ENCODE measurements at places on chromosomes 3 and 15.
A peak's percentile ranks its signal among the peaks of the same experiment; 100 is the strongest.

DNA sequence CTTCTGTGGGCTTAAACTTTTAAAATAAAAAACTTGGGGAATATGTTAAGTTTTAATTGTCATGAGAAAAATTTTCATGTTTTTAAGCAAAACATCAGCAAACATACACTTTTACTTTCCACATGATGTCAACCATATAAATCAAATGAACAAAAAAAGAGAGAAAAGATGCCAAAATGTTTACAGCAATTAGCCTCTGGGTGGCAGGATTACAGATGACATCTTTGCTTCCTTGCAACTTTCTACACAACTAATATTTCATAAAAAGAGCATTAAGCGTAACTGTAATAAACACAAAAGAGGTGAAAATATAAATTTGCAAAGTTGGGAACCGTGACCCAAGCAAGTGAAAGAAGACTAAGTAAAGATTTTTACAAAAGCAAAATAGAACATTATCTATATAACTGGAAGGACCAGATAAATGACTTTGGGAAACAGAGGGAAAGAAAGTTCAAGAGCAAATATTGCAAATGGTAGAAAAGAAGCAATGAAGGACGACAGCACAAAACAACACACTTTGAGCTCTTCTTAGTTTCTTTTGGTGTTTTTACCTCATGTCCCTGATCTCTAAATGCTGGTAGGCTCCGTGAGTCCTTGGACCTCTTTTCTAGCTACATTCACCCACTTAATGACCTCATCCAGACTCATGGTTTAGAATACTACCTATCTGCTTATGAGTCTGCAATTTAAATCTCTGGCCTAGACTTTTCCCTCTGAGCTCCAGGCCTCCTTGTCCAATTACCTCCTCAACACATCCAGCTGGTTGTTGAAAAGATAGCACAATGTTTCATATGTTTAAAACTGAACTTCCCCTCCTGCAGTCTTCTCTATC, 9.4 kb downstream of the TP53BP1 start:
- DNase-seq = no peak

- no peak for DNase-seq
Observed at GRCh38 chr15:78316283-78317083, 17.1 kb upstream of the SKIC8 start.

DNA sequence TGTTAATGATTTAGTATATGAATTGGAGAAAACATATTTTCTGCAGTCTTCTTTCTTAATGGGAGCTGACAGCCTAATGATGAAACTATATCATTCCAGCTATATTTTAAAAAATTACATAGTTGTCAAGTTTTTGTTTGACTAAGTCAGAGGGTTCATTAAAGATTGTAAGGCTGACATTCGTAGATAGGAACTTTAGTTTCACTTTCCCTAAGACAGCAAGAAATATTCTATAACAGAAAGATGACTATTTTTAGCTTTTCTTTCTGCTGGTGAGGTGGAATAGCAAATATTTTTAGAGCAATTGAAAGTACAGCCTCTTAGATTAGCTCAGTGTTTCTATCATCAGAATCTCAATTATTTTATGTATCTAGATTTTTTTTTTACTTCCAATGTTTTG, 60.2 kb downstream of the PIAS1 start:
- no peak for DNase-seq

DNA sequence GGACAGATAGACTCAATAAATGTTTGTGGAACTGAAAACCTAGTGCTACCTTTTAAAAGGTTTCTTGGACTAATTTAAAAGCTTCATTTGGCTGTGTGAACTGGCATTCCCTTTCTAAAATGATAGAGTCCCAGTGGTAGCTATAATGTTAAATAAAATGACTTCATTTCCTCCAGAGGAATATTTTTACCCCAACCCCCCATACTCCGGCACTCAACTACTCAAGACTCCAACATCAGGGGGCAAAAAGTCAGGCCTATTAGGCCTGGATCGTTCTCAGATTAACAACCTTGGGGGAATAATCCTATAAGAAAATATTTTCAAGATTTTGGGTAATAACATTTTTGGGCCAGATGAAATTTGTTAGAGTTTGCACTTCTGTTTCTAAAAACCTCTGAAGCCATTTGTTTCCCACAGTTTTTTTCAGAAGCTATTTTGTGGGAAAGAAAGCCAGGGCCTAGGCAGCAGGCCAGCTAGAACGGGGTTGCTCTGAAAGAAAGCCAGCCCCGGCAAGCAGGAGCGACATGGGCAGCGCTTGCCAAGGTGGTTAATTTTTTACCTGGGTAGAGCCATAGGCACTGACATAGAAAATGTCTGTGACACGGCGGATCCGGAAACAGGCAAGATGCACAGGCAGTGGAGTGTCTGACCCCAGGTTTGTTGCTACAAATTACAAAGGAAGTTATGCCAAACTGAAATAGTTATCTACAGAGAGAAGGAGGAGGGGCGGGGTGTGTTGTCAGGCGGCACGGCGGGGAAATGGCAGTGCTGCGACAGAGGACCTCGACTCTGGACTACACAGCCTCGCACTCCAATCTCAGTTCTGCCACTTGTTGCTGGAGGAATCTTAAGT, 84.6 kb downstream of the MAGI1 start:
- DNase-seq = peak; percentile 11

DNA sequence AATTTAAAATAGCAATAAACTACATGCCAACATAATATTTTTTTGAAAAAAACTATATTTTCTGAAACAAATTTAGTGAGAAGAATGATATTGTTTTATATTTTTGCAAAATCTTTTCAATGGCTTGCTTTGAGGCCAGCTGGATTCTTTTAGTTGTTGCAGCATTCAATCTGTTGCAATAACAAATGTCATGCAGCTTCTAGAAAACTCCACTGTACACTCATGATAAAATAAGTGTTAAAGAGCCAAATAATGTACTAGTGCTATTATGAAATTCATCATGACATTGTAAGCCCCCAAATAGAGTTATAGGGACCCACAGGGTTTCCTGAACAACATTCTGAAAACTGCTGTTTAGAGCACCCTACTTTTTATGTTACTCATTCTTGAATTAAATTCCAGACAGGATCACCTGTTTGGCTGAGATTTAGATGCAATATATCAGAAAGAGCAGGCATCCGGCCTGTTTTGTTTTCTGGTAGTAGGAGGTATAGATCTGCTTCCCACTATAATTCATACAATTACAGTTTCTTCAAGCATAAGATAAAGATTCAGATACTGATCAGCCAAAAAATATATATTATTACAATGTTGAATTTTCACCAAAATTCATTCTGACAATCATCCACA, 703.0 kb upstream of the ZNF385D start:
- no peak for DNase-seq

DNA sequence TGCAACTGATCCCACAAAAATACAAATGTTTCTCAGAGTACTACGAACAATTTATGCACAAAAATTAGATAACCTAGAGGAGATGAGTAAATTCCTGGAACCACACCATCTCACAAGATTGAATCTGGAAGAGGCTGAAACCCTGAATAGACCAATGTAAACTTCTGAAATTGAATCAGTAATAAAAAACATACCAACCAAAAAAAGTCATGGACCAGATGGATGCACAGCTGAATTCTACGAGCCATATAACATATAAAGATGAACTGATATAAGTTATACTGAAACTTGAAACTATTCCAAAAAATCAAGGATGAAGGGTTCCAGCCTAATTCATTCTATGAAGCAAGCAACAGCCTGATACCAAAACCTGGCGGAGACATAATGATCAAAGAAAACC, 336.3 kb downstream of the PYDC2 start:
- no peak for DNase-seq

GRCh38 chr3:30752970-30753369, 141.5 kb downstream of the GADL1 start:
- no peak for DNase-seq

- no peak for DNase-seq
Observed at GRCh38 chr3:39812537-39812936, 3.1 kb downstream of the MYRIP start.

DNA sequence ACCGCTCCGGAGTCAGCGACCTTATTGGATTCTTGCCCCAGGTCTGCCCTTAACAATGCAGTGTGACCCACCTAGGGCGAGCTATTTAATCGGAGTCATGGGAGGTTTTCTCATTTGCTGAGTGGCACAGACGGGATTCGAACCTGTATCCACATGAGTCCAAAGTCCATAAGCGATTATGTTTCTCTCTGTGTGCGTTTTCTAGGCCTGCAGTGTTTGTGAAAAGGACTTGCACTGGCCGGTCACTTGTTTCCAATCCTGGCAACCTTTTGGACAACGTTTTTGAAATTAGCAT, 691 bp upstream of the HDGFL3 start:
- DNase-seq = no peak

DNA sequence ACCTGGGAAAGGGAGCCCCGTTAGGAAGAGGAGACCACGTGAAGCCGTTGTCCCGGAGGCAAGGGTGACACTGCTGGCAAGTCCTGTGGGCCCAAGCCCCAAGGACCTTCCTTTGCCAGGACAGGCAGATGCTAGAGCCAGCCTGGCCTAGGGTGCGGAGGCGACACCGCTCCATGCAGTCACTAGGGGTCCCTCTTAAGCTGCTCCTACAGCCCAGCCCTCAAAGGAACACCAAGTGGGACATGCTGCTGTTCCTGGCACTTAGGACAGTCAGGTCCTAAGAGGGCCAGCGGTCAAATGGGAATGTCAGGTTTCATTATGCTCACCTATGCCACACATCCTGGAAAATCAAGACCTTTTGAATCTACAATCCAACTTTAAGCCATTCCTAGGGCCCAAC, 59.7 kb downstream of the RPN1 start:
- no peak for DNase-seq

DNA sequence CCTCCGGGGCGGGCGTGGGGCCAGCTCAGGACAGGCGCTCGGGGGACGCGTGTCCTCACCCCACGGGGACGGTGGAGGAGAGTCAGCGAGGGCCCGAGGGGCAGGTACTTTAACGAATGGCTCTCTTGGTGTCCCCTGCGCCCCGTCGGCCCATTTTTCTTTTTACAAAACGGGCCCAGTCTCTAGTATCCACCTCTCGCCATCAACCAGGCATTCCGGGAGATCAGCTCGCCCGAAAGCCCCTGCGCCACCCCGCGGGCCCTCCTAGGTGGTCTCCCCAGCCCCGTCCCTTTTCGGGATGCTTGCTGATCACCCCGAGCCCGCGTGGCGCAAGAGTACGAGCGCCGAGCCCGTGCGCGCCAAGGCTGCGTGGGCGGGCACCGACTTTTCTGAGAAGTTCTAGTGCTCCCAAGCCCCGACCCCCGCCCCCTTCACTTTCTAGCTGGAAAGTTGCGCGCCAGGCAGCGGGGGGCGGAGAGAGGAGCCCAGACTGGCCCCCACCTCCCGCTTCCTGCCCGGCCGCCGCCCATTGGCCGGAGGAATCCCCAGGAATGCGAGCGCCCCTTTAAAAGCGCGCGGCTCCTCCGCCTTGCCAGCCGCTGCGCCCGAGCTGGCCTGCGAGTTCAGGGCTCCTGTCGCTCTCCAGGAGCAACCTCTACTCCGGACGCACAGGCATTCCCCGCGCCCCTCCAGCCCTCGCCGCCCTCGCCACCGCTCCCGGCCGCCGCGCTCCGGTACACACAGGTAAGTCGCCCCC, at the start of gene THBS1:
Gene THBS1, plus strand, starts transcription at position 595 of the 757 bp plus-strand sequence. CDS start 779 bp downstream, outside the sequence.
- peak; percentile 82 for DNase-seq

GRCh38 chr3:107824822-107825371, 265.9 kb downstream of the CD47 start:
- no peak for DNase-seq

DNA sequence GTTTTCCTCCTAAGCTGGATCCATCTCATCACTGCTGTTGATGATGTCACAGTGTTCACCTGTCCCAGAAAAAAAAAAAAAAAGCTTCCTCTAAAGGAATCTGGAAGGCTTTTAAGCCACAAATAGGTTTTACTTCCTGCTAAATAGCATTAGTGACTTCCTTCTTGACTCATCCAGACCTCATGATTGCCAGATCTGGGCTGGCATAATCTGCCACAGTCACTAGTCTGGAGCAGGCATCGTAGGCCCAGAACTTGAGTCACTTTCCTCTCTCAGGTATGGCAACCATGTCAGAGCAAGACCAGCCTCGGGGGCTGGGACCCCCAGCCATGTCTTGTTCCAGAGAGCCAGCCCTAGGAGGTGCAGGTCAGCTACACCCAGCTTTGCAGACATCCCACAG, 266.5 kb upstream of the CADM2 start:
- DNase-seq = no peak

DNA sequence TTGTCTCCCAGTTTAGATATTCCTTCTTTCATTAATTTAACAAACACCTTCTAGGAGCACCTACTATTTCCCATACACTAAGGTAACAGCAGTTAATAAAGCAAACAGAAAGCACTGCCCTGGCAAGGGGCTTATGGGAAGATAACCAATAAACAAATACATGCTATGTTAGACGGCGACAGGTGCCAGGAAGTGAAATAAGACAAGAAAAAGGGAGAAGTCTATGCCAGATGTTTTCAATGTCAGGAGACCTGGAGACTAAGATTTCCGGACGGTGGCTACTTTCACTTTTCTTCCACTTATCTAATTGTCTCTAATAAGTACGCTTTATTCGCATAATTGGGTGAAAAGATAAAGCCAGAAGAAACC, 32.5 kb upstream of the ZNF445 start:
- DNase-seq = no peak

GRCh38 chr3:170196833-170197232, 15.3 kb upstream of the PHC3 start:
- no peak for DNase-seq

- DNase-seq = no peak
Observed at GRCh38 chr3:126378341-126378751, 16.4 kb upstream of the CFAP100 start.

DNA sequence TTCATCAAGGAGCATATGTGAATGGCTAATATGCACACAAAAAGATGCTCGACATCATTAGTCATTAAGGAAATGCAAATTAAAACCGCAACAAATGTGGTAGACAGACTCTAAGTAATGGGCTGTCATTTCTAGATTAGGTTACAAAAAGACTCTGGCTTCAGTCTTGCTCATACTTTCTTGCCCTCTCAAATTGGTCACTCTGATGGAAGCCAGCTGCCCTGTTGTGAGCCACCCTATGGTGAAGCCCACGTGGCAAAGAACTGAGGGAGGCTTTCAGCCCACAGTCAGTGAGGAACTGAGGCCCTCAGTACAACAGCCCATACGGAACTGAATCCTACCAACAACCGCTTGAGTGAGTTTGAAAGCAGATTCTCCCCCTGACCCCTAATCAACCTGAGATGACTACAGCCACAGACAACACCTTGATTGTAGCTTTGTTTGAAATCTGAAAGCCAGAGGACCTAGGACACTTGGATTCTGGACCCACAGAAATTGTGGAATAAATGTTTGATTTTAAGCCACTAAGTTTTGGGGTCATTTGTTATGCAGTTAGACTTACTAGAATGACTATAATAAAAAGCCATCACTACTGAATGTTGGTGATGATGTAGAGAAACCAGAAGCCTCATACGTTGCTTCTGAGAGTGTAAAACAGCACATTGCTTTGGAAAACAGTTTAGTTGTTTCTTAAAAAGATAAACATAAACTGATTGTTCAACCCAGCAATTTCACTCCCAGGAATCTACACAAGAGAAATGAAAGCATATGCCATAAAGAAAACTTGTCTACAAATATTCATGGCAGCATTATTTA, 45.7 kb downstream of the EHHADH start:
- no peak for DNase-seq

- DNase-seq = no peak
Observed at GRCh38 chr15:64969401-64969800, 20.3 kb downstream of the SPG21 start.

GRCh38 chr15:85463276-85463892, 83.0 kb downstream of the AKAP13 start:
- DNase-seq = no peak

Measured in progenitor cell of endocrine pancreas (in vitro differentiated cells).